MM.1S (cell line): ENCODE measurements at places on chromosomes 7 and 10.

DNA sequence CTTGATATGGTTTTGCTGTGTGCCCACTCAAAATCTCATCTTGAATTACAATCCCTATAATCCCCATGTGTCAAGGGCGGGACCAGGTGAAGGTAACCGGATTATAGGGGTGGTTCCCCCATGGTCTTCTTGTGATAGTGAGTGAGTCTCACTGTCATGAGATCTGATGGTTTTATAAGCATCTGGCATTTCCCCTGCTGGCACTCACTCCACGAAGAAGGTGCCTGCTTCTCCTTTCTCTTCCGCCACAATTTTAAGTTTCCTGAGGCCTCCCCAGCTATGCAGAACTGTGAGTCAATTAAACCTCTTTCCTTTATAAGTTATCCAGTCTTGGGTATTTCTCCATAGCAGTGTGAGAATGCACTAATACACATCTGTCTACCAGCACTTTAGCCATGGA lies 109.5 kb upstream of the SDK1 start:
- DNase-seq: no peak

GRCh38 chr10:36380538-36380937 lies 738.4 kb upstream of the FZD8 start:
- no peak for DNase-seq

GRCh38 chr10:102327002-102327401 lies 68.5 kb upstream of the NFKB2 start:
- DNase-seq: no peak

DNA sequence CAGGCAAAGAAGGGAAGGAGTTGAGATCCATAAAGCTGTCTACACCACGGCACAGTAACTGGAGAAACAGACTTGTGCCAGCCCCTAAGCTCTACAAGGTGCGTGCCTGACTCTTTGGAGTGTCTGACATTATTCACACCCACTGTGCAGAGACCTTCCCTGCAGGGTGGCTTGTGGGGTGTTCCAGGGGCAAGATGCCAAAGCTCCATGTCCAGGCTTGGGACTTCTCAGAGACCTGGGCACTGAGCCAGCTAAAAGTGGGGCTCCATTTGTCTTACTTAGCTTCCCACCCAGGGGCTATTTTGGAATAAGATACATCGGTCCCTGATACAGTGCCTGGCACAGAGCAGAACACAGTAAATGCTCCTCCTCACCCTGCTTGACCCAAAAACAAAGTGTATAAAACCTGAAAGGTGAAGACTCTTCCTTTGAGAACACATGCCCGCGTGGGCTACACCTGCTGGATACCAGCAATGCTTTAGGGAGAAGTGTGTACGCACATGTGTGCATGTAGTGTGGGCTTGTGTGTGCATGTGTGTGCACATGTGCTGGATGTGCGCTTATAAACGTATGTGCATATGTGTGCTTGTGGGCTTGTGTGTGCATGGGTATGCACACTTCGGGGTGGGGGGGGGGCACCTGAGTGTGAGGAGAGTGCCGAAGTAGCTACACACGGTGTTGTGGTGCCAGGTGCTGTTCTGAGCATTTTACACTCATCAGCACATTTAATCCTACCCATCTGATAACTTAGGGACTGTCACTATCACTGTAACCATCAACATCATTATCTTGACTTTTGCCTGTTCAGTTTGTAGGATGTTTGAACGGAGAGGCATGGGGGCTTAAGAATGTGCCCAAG lies 143.0 kb downstream of the ARHGAP22 start:
- no peak for DNase-seq

GRCh38 chr7:26620352-26620751 lies 244.0 kb downstream of the SKAP2 start:
- DNase-seq: no peak

GRCh38 chr10:126867567-126868365 lies 37.5 kb upstream of the DOCK1 start:
- DNase-seq: no peak
